ENCODE measurements at places on chromosomes 11 and 22.
A peak's percentile ranks its signal among the peaks of the same experiment; 100 is the strongest.

DNA sequence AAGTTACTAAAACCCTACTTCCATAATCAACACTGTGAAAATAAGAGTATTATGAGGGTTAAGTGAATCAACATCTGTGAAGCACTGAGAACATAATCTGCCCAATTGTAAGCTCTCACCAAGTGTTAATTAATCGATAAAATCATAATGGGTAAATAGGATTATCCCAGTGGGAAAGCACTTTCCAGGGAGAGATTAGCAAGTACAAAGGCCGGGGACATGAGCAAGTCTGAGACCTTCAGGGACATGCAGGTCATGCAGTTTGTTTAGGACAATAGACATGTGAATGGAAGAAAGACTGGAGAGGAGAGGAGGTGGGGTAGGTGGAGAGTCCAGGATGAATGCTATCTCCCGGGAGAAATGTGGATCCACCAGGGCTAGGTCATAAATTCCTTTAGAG lies 57.8 kb upstream of the FIBIN start:
- DNase-seq: no peak

DNA sequence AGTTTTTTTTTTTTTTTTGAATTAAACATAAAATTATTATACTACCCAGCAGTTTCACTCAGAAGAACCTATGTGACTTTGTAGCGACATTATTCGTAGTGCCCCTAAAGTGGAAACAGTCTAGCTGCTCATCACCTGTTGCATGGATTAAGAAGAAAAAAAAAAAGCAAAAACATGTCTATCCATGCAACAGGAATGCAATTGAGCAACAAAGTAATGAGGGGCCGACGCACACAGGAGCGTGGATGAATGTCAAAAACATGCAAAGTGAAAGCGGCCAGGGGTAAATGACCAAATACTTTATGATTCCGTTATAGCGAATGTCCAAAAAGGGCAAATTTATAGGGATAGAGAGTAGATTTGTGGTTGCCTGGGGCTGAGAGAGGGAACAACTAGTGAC lies 16.3 kb downstream of the MYO18B start:
- no peak for DNase-seq

DNA sequence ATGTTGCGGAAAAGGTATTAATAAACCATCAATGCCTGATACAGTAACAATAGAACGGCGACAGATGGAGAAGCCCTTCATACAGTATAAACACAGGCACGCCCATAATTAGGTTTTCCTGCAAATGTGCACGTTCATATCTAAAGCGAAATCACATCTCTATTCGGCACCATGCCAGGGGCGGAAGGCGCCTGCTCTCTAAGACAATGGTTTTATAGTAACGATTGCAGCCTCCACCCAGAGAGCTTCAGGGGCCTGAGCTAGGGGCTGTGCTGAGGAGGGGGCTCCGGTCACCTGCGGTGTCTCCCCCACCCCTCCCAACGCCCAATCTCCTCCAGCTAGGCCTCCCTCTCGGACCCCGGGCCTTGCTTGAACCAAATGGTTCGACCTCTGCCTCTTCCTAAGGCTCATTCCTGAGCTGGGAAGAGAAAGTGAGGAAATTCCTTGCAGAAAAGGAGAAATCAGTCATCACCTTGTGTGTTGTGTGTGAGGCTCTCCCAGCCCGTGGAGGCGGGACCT lies 9.6 kb downstream of the KRTAP5-5 start:
- peak; percentile 80 for DNase-seq

- DNase-seq: no peak
Observed at GRCh38 chr11:82732348-82732733, 1.3 kb downstream of the FAM181B start.

DNA sequence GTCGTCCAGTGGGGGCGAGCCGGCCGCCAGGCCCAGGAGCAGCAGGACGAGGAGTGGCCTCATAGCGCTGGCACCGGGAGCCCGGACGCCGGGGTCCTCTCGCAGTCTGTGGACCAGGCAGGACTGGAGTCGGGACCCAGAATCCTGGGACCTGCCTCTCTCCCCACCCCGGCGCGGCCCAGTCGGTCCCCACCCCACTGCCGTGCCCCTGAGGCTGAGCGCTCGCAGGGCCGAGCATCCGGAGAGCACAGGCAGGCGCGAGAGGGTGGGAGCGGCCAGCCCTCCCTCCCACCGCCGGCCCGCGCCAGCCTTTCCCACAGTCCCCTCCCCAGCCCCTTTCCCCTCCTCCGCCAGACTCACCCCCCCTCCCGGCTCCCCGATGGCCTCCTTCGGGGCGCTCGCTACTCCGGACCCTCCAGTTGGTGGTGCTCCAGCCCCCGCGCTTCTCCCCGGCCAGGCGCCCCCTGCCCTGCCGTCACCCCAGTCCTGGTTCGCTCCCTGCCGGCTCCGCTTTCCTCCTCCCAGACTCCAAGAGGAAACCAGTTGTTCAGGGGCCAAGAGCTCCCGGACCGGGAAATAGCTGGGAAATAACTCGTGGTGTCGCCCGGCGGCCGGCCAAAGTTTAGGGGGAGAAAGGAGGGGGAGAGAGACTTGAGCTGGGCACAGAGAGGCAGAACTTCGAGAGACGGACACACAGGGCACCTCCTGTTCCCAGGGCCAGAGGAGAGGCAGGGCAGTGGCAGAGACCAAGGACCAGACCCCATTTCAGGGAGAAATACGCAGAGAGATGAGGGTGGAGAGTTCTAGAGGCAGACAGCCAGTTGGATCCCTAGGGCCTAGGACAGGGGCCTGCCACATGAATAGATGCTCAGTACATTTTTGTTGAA lies at the start of gene C1QTNF5:
Gene C1QTNF5, minus strand, starts transcription at position 549 of the 887 bp plus-strand sequence. Its CDS starts 486 bp downstream, at position 63.
- peak; percentile 94 for DNase-seq

GRCh38 chr11:64776875-64777274 lies 1.5 kb downstream of the SF1 start:
- no peak for DNase-seq

DNA sequence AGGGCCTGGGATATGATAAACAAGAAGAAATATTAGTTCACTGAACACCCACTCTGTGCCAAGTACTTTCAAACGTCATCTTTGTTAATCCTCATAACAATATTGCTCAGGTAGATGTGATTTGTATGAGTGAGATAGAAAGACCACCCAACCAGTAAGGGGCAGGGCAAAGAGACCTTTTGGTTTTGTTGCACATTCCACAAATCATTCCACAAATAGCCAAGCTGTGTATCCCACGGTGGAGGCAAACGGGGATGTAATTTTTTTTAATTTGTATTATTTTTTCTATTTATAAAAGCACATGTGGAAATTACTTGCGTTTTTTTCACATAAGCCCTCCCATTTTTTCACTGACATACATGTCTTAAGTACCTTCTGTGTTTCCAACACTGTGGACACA lies 29.0 kb downstream of the LAYN start:
- no peak for DNase-seq

DNA sequence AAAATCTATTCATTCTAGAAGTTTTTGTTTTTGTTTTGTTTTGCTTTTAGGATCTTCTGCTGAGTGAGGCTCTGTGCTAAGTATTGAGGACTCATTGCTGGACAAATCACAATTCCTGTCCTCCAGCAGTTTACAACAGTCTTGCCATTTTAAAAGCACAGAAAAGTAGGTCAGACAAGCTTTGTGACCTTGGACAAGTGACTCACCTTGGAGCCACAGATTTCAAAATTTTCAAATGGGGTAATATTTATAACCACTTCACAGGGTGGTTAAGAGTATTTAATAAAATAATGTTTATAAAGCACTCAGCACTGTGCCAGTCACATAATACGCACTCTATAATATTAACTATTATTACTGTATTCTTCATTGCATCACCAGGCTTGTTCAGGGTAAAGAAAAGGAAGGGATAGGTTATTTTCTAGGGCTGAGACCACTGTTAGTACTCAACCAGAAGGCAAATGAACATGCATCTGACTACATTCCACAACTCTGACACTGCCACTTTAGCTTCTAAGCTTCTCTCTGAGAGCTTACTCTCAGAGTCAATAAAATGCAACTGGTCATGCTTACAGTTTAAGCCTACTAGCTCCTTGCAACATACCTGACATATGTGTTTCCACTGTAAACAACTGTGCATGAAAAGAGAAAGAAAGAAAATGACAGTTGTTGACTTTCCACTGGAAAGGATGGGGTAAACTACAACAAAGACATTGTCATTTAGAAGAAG lies 63.2 kb upstream of the FIBIN start:
- no peak for DNase-seq

DNA sequence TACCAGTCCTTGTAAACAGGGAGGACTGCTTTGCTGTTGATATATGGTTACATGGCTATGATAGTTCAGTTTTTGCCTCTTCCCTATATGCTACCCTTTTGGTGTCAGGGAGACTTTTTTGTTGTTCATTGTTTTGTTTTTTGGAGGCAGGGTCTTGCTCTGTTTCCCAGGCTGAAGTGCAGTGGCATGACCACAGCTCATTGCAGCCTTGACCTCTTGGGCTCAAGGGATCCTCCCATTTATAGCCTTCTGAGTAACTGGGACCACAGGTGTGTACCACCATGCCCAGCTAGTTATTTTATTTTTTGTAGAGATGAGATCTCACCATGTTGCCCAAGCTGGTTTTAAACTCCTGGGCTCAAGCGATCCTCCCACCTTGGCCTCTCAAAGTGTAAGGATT lies 38.6 kb upstream of the SPTBN2 start:
- no peak for DNase-seq

- DNase-seq: no peak
Observed at GRCh38 chr11:62981743-62982142, 3.0 kb downstream of the SLC22A6 start.

DNA sequence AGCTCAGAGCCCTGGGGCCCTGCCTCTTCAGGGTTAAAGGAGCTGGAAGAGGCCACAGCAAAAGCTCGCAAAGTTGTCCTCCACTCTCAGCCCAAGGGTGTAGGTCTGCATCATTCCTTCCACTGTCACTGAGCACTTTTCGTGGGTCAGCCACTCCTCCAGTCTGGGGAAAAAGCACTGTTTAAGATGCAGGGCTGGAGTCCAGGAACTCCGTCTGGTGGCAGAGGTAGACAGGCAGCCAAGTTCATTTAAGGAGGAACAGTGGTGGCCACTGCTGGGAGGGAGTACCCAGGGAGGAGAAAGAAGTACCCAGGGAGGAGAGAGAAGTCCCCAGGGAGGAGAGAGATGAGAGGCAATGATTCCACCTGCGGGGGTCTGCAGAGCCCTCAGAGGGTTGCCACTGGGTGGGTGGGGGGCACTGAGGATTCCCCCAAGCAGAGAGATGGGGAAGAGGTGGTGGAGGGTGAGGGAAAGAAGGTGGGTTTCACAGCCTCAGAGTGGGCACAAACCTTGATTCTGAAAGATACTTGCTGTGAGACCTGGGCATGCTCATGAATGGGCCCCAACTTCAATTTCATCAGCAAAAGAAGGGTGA lies 70.0 kb upstream of the B3GAT1 start:
- DNase-seq: no peak

- no peak for DNase-seq
Observed at GRCh38 chr11:111370902-111371578, 8.0 kb downstream of the POU2AF1 start.

- DNase-seq: no peak
Observed at GRCh38 chr22:49713003-49713402, 114.7 kb downstream of the BRD1 start.

GRCh38 chr11:44952500-44953260 lies 2.0 kb upstream of the TP53I11 start:
- no peak for DNase-seq

All from tongue (tissue), 3 donors.